ENCODE measurements at places on chromosomes 12 and 14. TPM values are rescaled to one million over a fixed set of nuclear protein-coding genes. Genes with fewer than 3 reads are reported as not detected.

DNA sequence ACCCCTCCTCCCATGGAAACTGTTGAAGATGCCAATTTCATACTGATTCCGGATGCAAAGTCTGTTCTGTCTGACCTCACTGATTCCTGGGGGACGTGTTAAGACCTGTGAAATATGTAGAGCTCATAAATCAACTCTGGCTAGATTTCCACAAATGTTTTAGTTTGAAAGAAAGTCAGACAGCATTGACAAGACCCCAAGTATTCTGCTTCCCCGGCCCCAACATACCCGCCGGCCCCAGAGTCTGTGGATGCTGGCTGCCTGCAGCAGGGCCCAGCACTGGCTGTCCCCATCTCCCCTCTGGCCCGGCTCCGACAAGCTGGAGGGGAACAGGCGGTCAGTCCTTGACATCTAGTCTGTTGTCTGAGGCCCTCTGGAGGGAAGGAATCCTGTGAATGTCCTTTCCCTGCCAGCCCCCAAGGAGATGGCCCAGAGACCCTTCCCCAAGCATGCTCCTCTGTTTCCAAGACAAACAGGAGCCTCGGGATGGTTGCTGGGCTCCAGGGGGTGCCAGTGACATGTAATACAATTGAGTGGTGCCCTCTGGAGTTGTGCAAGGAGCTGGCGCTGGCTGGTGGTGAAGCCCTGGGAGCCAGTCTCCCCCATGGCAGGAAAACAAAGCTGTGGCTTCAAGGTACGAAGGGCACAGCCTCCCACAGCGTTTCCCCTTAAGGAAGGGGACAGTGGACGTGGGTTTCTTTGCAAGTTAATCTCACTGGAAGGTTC, 22.3 kb downstream of the FBLN5 start:
- DNase-seq: no peak
- no peaks in the 10 kb centered on the region for H3K27me3 ChIP-seq
- H3K4me3 ChIP-seq: peak overlapping the region; percentile 18
- peaks cover 37% of the 10 kb centered on the region for H3K36me3 ChIP-seq
- H3K27ac ChIP-seq: peak overlapping the region; percentile 88

- DNase-seq: no peak
- H3K27me3 ChIP-seq: no peaks in the 10 kb centered on the region
- no peak overlapping the region for H3K4me3 ChIP-seq
- H3K4me1 ChIP-seq: no peaks in the 10 kb centered on the region
- no peak overlapping the region for H3K27ac ChIP-seq
- no peaks in the 10 kb centered on the region for H3K36me3 ChIP-seq
Observed at GRCh38 chr12:128592220-128592744, 231.5 kb downstream of the SLC15A4 start.

- no peak overlapping the region for H3K4me3 ChIP-seq
- no peaks in the 10 kb centered on the region for H3K27me3 ChIP-seq
- no peak for DNase-seq
- peaks cover 3% of the 10 kb centered on the region for H3K36me3 ChIP-seq
- H3K27ac ChIP-seq: no peak overlapping the region
- H3K4me1 ChIP-seq: peaks cover 6% of the 10 kb centered on the region
Observed at GRCh38 chr14:100810861-100811461, 15.0 kb upstream of the MEG3 start.

DNA sequence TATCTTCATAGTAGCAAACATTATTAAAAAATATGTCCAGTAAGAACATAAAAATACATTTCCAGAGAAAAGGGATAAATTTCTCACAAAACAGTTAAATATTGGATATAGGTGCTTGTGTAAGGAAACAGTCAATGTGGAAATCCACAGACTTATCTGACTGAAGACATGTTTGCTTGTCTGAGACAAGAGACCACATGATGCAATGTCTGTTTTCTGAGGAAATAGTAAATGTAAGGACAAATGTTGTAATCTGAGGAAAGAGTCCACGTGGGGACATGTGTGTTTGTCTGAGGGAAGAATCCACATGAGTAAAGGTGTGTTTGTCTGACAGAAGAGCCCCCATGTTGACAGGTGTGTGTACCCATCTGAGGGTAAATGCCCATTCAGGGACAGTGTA, 1093.2 kb downstream of the TMEM121 start:
- H3K36me3 ChIP-seq: no peaks in the 10 kb centered on the region
- no peak for DNase-seq
- no peak overlapping the region for H3K4me3 ChIP-seq
- no peak overlapping the region for H3K27ac ChIP-seq
- no peaks in the 10 kb centered on the region for H3K27me3 ChIP-seq
- H3K4me1 ChIP-seq: no peaks in the 10 kb centered on the region

DNA sequence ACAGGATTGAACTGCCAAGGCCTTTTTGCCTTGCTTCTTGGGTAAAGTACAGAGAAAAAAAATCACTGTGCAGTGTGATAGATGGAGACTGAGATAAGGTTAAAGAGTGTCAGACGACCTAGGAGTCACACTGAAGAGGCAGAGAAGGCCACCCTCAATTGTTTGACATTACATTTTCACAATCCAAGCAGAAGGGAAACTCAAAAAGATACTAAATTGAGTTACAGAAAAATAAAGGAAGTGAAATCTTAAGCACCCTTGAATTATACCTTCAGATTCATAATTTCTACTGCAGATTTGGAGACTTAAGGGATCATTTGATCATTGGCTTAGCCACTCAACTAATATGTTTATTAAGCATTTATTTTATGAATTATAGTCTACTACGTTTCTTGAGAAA, 97.1 kb downstream of the MYF5 start:
- no peak for DNase-seq
- no peak overlapping the region for H3K4me3 ChIP-seq
- H3K4me1 ChIP-seq: no peaks in the 10 kb centered on the region
- no peaks in the 10 kb centered on the region for H3K27me3 ChIP-seq
- H3K36me3 ChIP-seq: peaks cover 2% of the 10 kb centered on the region
- H3K27ac ChIP-seq: no peak overlapping the region

- H3K36me3 ChIP-seq: no peaks in the 10 kb centered on the region
- DNase-seq: no peak
Observed at GRCh38 chr12:70049596-70050360, 193.5 kb upstream of the CNOT2 start.

- no peak overlapping the region for H3K27ac ChIP-seq
- H3K36me3 ChIP-seq: no peaks in the 10 kb centered on the region
- no peak for DNase-seq
- H3K27me3 ChIP-seq: peaks cover 24% of the 10 kb centered on the region
Observed at GRCh38 chr14:67457782-67458181, 30.7 kb downstream of the TMEM229B start.

- DNase-seq: no peak
- no peaks in the 10 kb centered on the region for H3K27me3 ChIP-seq
- no peak overlapping the region for H3K4me3 ChIP-seq
- peaks cover 18% of the 10 kb centered on the region for H3K36me3 ChIP-seq
- H3K4me1 ChIP-seq: peaks cover 12% of the 10 kb centered on the region
Observed at GRCh38 chr12:49491823-49492222, 47.0 kb upstream of the KCNH3 start.

DNA sequence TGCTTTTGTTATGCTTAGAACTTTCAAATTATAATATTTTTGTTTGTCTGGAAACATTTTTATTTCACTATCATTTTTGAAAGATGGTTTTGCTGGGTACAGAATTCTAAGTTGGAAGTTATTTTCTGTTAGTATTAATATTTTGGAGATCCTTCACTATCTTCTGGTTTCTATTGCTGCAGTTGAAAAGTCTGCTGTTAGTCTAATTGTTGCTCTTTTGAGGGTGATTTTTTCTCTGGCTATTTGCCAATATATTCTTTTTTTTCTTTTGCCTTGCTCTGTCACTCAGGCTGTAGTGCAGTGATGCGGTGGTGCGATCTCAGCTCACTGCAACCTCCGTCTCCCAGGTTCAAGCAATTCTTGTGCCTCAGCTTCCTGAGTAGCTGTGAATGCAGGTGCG, 28.2 kb upstream of the ARID2 start:
- H3K4me3 ChIP-seq: no peak overlapping the region
- no peak overlapping the region for H3K27ac ChIP-seq
- H3K27me3 ChIP-seq: no peaks in the 10 kb centered on the region

GRCh38 chr12:109952160-109952858, 43.9 kb downstream of the GIT2 start:
- H3K4me1 ChIP-seq: peaks cover 61% of the 10 kb centered on the region
- no peaks in the 10 kb centered on the region for H3K27me3 ChIP-seq
- H3K27ac ChIP-seq: peak overlapping the region; percentile 96
- H3K4me3 ChIP-seq: no peak overlapping the region

DNA sequence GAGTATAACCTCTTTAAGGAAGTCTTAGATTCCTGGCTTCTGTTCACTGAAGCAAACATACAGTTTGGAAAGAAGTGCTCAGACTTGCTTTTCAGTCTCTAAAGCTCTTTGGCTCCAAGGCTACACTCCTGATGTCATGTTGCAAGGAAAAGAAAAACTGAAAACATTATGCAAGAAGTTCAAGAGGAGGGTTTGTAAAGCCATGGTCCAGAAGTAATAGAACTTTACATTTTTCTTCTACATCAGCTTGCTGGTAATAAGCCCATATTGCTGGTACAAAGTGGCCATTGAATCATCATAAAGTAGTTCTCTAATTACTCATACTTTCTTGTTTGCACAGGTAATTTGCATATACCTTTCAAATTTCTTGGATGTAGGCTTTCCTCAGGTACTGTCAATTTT, 83.6 kb downstream of the BBS10 start:
- no peak overlapping the region for H3K27ac ChIP-seq
- H3K4me1 ChIP-seq: peaks cover 65% of the 10 kb centered on the region
- DNase-seq: no peak
- no peaks in the 10 kb centered on the region for H3K27me3 ChIP-seq
- no peak overlapping the region for H3K4me3 ChIP-seq

- H3K4me1 ChIP-seq: no peaks in the 10 kb centered on the region
- DNase-seq: no peak
- H3K4me3 ChIP-seq: no peak overlapping the region
- no peaks in the 10 kb centered on the region for H3K27me3 ChIP-seq
Observed at GRCh38 chr12:40344312-40344711, 119.5 kb downstream of the LRRK2 start.

DNA sequence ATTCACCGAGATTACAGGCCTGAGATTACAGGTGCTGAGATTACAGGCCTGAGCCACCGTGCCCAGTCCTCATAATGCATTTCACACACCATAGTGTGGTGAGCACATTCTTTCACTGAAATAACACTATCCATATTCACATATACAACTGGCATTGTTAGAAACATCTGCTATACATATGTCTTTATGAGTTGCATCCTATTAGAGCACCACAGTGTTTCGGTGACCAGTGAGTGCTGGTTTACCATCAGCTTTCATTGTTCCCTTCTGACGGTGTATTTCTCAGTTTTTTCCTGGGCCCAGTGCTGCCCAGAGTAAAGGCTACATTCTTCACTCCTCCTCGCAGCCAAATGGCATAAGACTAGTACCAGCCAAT, 96.2 kb upstream of the FGD4 start:
- H3K27me3 ChIP-seq: no peaks in the 10 kb centered on the region
- no peaks in the 10 kb centered on the region for H3K4me1 ChIP-seq
- no peak overlapping the region for H3K27ac ChIP-seq
- H3K4me3 ChIP-seq: no peak overlapping the region
- H3K36me3 ChIP-seq: peaks cover 5% of the 10 kb centered on the region

GRCh38 chr12:110007881-110008280, 8.7 kb downstream of the ANKRD13A start:
- DNase-seq: no peak
- no peaks in the 10 kb centered on the region for H3K4me1 ChIP-seq
- no peak overlapping the region for H3K4me3 ChIP-seq
- H3K36me3 ChIP-seq: peaks cover 2% of the 10 kb centered on the region

DNA sequence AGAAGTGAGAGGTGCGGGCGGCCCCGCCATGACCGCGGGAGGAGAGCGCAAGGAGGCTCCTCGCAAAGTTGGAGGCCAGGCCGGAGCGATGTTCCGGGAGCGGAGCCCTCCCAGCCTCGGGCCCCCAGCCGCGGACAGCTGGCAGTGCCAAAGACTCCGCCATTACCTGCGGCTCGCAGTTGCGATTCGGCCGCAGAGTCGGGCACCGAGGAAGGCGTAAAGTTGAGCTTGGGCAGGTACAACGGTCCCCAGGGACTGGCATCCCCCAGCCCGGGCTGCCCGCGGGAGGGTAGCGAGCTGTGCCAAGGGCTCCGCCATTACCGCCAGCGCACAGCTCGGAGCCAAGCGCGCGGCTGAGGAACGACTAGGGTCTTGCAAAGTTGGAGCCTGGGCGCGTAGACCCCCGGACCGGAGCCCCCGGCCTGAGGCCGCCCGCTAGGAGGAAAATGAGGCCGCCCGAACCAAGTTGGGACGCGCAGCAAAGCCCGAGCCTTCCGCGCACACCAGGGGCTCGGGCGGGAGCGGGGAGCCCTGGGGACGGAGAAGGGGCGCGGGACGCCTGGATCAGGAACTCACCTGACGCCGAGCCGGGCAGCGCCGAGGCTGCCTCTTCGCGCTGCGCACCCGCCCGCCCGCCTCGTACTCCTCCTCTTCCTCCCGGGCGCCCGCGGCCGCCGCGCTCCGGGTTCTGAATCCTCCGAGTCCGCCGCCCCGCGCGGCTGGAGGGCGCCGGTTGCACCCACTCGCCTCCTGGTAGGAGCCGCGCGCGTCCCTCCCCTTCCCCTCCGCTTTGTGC, 677 bp downstream of the NOS1 start:
- peaks cover 76% of the 10 kb centered on the region for H3K27me3 ChIP-seq
- H3K4me3 ChIP-seq: peak overlapping the region; percentile 33
- H3K36me3 ChIP-seq: no peaks in the 10 kb centered on the region

- H3K36me3 ChIP-seq: no peaks in the 10 kb centered on the region
- H3K27me3 ChIP-seq: no peaks in the 10 kb centered on the region
- peaks cover 60% of the 10 kb centered on the region for H3K4me1 ChIP-seq
- peak; percentile 66 for DNase-seq
- no peak overlapping the region for H3K4me3 ChIP-seq
Observed at GRCh38 chr12:632102-632696, 31.0 kb downstream of the NINJ2 start.

Gene GCN1
- total RNA-seq: 137 TPM

Gene TAS2R8
- total RNA-seq: not detected

Gene RNF212B
- total RNA-seq: not detected

Gene CD4
- 0.72 TPM for total RNA-seq

Gene CLEC4A
- total RNA-seq: 1.1 TPM

Gene HCAR2
- not detected for total RNA-seq

Gene CPNE8
- 8.0 TPM for total RNA-seq

Gene SRRM4
- not detected for total RNA-seq

Gene ANO4
- 6.5 TPM for total RNA-seq

Gene ESPL1
- 4.8 TPM for total RNA-seq

Gene ADGRD1
- 4.7 TPM for total RNA-seq

Gene PDZRN4
- 0.15 TPM for total RNA-seq

Gene GPR65
- not detected for total RNA-seq

Gene GPRC5D
- not detected for total RNA-seq

Gene DEGS2
- 0.17 TPM for total RNA-seq

Gene KCNJ8
- not detected for total RNA-seq

Gene CBLN3
- 5.5 TPM for total RNA-seq

All from chondrocyte (in vitro differentiated cells).